HCEC 1CT (cell line): ENCODE measurements at places on chromosomes 7 and 10.

- DNase-seq: no peak
Measured at GRCh38 chr7:13028825-13029099, 341.3 kb downstream of the ARL4A start.

DNA sequence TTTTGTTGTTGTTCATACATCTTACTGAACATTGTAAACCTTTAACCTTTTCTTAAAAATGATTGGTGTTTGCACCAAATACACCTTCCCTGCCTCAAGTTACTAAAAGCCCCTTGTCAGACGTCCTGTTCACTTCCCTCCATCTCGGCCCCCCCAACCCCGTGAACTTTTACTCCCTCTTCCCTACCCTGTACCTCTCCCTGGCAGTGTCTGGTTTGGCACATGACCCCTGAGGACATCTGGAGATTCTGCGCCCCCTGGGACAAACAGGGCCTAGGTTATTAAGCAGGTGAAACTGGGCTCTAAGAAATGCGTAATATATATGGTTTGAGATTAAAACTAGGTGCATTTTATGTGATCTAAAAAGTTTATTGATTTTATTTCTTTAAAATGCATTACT is 1.4 kb downstream of the PPP2R2D start:
- DNase-seq: no peak

GRCh38 chr10:6464862-6465430 is 115.1 kb downstream of the PRKCQ start:
- DNase-seq: no peak

- no peak for DNase-seq
Measured at GRCh38 chr7:154686305-154686704, 316.6 kb downstream of the PAXIP1 start.

- no peak for DNase-seq
Measured at GRCh38 chr10:47376522-47377220, 7.4 kb downstream of the ZNF488 start.

- no peak for DNase-seq
Measured at GRCh38 chr7:107404740-107405537, 64.9 kb upstream of the GPR22 start.

GRCh38 chr7:32255036-32255435 is 184.8 kb upstream of the PDE1C start:
- DNase-seq: no peak

GRCh38 chr7:158094671-158095226 is 492.9 kb downstream of the PTPRN2 start:
- DNase-seq: no peak

DNA sequence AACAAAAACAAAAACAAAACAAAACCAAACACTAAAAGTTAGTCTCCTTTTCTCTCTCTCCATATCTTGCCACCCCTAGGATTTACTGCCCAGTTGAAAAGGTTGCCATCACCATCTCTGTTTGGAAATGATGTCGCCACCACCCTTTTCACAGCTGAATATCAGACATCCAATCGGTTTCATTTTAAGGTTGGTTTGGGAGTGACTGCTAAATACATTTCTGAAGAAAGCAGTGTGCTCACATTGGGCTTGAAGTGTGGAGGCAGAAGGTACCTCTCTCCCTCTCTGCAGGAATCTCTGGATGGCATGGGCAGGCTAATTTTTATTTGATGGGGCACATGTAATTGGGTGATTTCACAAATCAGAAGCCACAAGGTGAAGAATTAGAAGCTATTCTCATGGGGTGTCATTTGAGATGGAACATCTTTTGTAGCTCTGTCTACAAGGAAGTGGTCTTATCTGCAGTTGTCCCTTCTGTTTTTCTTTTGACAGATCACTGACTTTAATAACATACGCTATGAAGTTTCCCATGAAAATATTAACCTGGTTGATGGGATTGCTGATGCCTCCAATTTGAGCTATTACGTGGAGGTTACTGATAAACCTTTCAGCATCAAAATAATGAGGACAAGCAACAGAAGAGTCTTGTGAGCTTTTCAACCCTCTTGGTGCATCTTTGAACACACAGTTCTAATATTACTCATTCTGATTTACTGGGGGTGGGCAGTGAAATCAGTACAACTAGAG is 20.1 kb downstream of the MGAM2 start:
- DNase-seq: no peak

- no peak for DNase-seq
Measured at GRCh38 chr7:117839507-117839906, 33.7 kb downstream of the CTTNBP2 start.

- no peak for DNase-seq
Measured at GRCh38 chr7:29109899-29110298, 36.4 kb downstream of the CPVL start.

GRCh38 chr7:134991469-134992339 is 5.4 kb downstream of the AGBL3 start:
- DNase-seq: no peak

GRCh38 chr10:28965937-28966336 is 288.6 kb downstream of the BAMBI start:
- DNase-seq: no peak

- DNase-seq: no peak
Measured at GRCh38 chr7:131568970-131569369, 12.5 kb upstream of the PODXL start.

- DNase-seq: no peak
Measured at GRCh38 chr7:69129524-69129923, 468.8 kb upstream of the AUTS2 start.

- no peak for DNase-seq
Measured at GRCh38 chr7:264541-265191, 25.3 kb upstream of the FOXL3 start.

- DNase-seq: no peak
Measured at GRCh38 chr7:132076301-132077035, 499.8 kb downstream of the PLXNA4 start.

GRCh38 chr10:133095586-133095985 is 7.9 kb downstream of the ADGRA1 start:
- DNase-seq: no peak

DNA sequence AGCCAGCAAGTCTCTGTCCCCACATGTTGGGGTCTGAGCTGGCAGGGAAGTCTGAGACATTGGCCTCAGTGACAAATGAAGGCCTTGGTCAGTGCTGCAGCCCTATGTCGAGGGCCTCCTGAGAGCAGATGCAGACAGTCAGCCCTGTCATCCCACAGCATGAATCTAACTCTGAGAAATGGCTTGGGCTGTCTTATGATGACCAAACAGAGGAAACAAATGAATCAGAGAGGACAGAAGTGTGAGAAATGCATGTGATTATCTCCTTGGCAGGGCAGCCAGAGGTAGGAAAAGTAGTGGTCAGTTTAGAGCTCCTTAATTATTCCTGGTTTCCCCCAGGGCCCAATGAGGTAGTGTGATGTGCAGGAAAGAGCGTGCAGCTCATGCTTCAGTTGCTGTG is 287.6 kb downstream of the SORCS3 start:
- DNase-seq: no peak

DNA sequence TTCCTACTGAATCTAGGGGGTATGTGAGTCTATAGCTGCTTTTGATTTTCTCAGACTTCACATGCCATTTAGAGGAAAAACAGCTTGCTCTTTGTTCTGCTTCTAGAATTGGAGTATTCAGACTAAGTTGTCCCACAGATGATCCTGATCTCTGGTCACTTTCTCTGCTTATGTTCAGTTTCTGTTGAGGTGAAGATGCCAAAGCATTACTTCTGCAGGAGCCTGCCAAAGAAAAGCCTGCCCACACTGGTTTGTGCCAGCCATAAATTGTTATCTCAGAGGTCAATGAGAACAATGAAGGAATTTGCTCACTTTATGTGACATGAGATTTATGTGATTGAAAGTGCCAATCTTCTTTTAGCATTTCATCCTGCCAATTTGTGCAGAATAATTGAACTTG is 163.6 kb downstream of the CDK14 start:
- no peak for DNase-seq

DNA sequence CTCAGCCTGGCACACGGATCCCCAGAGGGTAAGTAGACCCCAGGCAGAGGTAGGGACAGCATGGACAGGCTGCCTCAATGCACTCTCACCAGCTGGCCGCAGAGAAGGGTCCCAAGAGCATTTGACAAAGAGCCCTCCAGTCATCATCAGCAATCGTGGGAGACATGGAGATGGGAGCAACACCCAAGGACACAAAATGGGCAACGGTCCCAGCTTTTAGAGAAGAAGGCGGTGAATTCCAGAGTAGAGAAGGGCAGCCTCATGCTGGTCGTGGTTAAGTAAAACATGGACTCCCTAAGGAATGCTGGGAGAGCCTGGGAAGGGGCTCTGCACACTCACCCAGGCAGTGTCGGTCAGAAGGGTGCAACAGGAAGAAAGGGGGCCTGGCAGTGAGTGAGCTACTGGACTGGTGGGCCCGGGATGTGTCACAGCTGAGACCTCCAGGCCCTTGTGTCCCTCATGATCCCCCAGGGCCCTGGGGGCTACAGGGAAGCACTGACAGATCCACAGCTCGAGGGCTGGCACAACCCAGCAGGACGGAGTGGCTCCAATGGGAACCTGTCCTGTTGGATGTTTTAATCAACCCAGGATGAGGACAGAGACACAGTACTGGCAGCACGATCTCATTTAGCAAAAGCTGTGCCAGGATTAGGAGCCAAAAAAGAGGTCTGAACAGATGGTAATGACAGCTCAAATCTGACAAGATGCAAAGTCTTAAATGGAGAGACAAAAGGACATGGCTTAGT is 147.1 kb downstream of the NEURL1 start:
- DNase-seq: no peak

DNA sequence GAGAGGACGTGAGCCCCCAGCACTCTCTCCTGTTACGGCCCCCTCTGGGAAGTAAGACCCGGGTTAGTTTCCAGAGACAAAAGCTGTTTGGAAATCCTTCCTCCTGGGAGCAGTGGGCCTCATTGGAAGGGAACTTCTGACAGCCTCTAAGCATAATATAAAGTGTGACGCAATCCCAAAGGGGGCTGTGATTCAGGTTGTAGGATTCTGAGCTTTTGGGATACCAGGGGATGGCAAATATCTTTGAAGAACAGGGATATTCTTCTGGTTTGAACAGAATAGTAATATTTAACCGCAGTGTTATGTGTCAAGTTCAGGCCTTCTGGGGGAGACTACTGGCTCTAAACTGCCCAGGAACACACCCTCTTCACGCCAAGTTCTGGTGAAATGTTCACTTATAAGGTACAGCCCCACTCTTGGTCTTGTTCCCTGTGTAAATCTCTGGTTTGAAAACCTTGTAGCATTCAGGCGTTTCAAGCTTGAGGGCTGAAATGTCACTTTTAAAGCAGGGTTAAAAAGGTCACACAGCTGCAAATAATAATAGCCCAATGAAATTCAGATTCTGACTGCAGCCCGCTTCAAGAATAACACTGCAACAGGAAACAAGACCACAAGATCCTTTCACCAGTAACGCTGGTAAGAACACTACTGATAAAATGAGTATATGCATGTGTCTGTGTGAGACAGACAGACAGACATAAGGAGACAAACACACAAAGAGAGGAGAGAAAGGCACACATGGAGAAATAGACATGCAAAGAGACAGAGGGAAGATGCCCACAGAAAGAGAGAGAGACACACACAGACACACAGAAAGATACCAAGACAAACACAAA is 69.0 kb downstream of the CREB5 start:
- DNase-seq: no peak

- DNase-seq: no peak
Measured at GRCh38 chr10:71077796-71078453, 134.4 kb upstream of the UNC5B start.

GRCh38 chr7:158397885-158398284 is 189.7 kb downstream of the PTPRN2 start:
- DNase-seq: no peak

DNA sequence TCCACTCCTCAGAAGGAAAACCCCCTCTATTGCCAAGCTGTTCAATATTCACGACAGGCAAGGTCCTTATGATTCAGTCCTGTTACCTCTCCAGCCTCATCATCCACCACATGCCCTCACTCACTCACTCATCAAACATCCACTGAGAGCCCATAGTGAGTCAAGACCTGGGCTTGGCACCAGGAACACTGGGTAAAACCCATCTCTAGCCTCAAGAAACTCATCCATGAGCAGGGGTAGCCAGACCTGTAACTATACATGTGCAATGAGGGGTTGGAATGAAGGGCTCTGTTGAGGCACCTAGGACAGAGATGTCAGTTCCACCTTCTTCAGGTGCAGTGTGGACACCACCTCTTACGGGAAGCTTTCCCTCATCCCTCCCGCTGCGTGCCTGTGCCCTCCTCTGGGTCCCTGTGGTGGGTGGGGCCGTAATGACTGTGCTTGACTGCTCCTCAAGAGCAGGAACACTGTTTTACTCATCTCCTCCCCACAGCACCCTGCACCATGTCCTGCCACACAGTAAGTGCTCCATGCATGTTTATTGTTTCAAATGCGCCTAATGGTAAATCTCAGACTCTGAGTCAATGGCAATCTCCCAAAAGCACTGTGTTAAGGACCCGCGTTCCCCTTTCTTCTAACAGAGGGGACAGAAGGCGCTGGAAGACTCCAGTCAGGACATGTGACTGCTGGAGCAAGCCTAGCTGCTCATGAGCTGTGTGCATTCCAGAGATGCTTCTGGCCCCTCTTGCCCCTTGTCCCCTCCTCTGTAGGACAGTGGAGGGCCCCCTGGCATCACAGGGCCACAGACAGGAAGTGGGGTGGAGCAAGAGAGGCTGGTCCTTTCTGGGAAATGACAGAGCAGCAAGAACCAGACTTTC is 95.4 kb downstream of the HIPK2 start:
- DNase-seq: peak; percentile 88

- no peak for DNase-seq
Measured at GRCh38 chr7:131034166-131034881, 293.4 kb upstream of the MKLN1 start.

GRCh38 chr7:65975814-65976445 is 6.1 kb downstream of the GUSB start:
- no peak for DNase-seq

DNA sequence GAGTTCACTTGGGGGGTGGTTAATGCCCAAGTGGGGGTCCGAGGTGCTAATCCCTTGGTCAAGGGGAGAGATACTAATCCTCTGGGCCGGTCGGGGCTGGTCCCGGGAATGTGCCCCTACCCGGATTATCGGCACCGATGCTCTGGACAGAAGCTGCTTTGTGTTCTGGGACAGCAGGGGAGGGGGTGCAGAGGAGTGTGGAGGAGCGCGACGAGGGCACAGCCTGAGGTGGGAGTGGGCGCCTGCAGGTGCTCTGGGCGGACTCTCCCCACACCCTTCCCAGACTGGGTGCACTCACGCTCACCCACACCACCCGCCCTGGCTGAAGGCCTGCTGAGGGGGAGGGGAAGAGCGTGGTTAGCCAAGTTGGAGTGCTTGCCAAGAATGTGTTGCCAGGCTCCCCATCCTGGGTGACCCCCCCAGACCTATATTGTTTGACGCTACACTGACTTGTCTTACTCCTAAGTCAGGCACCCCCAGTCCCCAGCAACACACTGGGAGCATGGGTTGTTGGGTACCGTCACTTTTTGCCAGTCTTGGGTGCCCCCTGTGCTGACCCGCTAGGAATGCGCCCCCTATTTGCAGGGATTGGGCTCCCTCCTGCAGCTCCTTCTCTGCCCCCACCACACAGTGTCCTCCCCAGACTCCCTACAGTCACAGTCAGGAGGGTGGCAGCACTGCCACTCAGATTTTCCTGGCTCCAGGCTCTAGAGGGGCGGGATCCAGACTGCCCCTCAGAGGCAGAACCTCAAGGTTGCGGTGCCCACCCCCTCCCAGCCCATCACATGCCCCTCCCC is 1.2 kb downstream of the SLC4A2 start:
- DNase-seq: peak; percentile 37
